Activated T-cell treated with anti-CD3 and anti-CD28 coated beads, Interleukin-2, amount 50 U/mL, for 72 hours (primary cell): ENCODE measurements at places on chromosomes 2 and 18. TPM values are rescaled to one million over a fixed set of nuclear protein-coding genes. Genes with fewer than 3 reads are reported as not detected.
A peak's percentile ranks its signal among the peaks of the same experiment; 100 is the strongest.

POTEC gene
- not detected for total RNA-seq

EPB41L3 gene
- 3.4 TPM for total RNA-seq

GRCh38 chr2:150476809-150477302 lies 10.6 kb downstream of the RND3 start:
- no peak overlapping the region for H3K27ac ChIP-seq
- no peak for DNase-seq
- H3K27me3 ChIP-seq, result peaks cover 6% of the 10 kb centered on the region

GATA6 gene
- total RNA-seq, result 0.39 TPM

DNA sequence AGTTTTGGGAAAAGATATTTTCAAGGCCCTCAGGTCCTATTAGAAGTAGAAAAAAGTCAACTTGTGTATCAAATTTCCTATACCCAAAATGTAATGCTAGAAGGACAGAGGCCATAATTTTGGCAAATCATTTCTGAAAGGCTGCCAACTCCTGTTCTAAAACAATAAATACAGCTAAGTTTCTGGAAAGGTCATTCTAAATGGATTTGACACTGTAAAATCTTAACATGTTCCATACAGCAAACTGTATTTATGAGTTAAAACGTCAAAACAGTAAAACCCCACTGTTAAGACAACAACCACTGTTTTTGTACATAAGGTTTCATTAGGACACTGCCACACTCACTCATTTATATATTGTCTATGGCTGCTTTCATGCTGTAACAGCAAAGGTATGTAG lies 9.7 kb downstream of the FAM98A start:
- H3K4me3 ChIP-seq, result no peak overlapping the region
- no peak for DNase-seq
- H3K36me3 ChIP-seq, result peaks cover 5% of the 10 kb centered on the region
- H3K4me1 ChIP-seq, result peaks cover 9% of the 10 kb centered on the region

GNLY gene
- 143 TPM for total RNA-seq

GRCh38 chr2:72146347-72147302 lies 1.0 kb downstream of the CYP26B1 start:
- H3K27ac ChIP-seq, result no peak overlapping the region
- H3K4me3 ChIP-seq, result peak overlapping the region; percentile 36
- H3K36me3 ChIP-seq, result no peaks in the 10 kb centered on the region
- H3K4me1 ChIP-seq, result peaks cover 49% of the 10 kb centered on the region
- no peak for DNase-seq
- H3K27me3 ChIP-seq, result peaks cover 75% of the 10 kb centered on the region

DNA sequence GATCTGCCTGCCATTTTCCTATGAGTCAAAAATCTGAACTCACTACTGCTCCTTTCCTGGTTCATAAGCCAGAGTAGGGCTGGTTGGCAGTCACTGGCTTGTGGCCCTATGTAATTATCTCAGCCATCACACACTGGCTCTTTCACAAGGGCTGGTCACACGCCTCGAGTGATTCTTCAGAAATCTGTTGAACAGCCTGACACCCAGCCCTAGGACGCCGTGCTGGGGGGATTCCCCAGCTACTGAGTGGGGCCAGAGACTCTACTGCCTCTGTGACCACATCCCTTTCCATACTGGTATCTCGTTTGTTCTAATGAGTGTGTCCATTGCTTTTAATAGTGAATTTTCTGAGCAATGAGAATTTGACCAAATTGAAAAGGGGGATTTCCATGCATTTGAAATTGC lies 45.8 kb upstream of the RBM44 start:
- peaks cover 36% of the 10 kb centered on the region for H3K4me1 ChIP-seq
- H3K36me3 ChIP-seq, result peaks cover 60% of the 10 kb centered on the region
- DNase-seq, result peak; percentile 49
- no peak overlapping the region for H3K4me3 ChIP-seq

GRCh38 chr2:120576509-120577474 lies 158.9 kb upstream of the GLI2 start:
- no peaks in the 10 kb centered on the region for H3K4me1 ChIP-seq
- H3K27ac ChIP-seq, result no peak overlapping the region
- H3K4me3 ChIP-seq, result no peak overlapping the region
- no peaks in the 10 kb centered on the region for H3K36me3 ChIP-seq

FER1L5 gene
- not detected for total RNA-seq
